Mesothelial cell of epicardium (in vitro differentiated cells): ENCODE measurements at places on chromosomes 2 and 18.

DNA sequence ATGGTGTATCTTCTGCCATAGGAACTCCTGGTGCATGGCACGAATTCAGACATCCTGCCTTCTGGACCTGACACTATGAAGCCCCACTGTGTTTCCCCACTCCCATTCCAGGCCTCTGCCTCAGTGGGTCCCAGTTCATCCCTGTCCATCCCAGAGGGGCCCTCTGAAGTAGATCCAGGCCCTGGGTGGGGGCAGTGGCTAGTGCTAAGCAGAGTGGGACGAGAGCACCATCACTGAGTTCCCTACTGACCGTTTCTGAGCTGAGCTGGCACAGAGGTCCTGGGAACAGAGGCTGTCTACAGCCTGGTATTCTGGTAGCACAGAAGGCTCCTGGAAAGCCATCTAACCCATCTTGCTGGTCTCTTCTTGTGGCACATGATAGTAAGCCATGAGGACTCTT, 54.0 kb downstream of the ATOH8 start:
- peak; percentile 20 for DNase-seq
- H3K4me3 ChIP-seq, result no peak overlapping the region
- no peaks in the 10 kb centered on the region for H3K36me3 ChIP-seq
- peaks cover 5% of the 10 kb centered on the region for H3K4me1 ChIP-seq

DNA sequence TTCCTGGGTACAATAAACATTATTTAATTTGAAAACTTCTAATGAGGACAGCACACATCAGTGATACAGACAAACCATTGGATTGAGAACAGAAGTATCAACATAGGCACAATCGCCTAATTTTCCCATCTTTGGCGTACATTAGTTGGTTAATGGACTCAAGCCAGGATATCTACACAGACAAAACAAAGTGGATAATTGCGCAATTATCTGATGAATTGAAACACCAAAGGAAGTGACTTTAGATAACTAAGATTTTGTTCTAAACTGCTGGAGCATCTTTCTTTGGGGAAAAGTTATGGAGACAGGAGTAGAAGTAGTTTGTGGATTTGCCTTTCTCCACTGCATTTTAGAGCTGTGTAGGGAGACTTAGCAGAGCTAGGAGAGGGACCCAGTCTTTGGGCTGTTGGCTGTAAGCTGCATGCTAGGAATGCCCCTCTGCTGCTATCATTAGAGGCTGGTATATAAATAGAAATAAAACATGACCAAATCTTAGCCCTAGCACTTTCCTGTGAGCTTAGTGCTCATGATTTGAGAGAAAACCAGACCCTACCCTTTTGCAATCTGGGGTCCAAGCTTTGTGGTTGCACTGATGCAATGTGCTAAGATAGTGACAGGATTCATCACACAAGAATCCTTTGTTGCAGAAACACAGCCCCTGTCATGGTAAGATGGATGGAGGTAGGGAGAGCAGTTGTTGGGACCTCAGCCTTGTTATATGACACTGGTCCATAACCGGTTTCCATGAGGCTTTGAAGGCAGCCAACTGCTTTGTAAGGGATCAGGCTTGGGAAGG, 264.5 kb upstream of the PIK3C3 start:
- no peak overlapping the region for H3K4me3 ChIP-seq
- H3K27me3 ChIP-seq, result no peaks in the 10 kb centered on the region
- H3K27ac ChIP-seq, result no peak overlapping the region
- no peaks in the 10 kb centered on the region for H3K36me3 ChIP-seq

DNA sequence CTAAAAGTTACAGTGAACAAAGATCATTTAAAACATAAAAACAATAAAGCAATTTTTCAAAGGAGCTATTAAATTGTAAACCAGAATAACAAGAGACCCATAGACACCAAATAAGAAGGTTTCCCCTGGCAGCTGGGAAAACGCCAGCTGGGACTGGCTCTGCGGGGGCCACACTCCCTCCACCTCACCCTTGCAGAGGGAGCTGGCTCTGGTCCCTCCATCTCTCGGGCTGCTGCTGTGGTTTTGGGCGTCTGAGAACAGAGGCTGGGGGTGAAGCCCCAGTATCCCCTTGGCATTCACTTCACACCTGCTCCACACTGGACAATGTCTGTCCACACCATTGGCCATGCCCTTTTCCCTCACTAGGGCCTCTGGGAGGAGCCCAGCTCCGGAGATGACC, 62.1 kb upstream of the OTOS start:
- no peak overlapping the region for H3K4me3 ChIP-seq
- DNase-seq, result no peak
- no peaks in the 10 kb centered on the region for H3K36me3 ChIP-seq
- no peak overlapping the region for H3K27ac ChIP-seq

GRCh38 chr2:219460424-219460926, 25.8 kb downstream of the SPEG start:
- H3K27me3 ChIP-seq, result no peaks in the 10 kb centered on the region
- peaks cover 12% of the 10 kb centered on the region for H3K36me3 ChIP-seq
- no peak for DNase-seq
- H3K27ac ChIP-seq, result peak overlapping the region; percentile 82

- H3K27me3 ChIP-seq, result peaks cover 4% of the 10 kb centered on the region
- H3K4me3 ChIP-seq, result no peak overlapping the region
- DNase-seq, result no peak
- H3K27ac ChIP-seq, result no peak overlapping the region
- no peaks in the 10 kb centered on the region for H3K36me3 ChIP-seq
- peaks cover 6% of the 10 kb centered on the region for H3K4me1 ChIP-seq
Observed at GRCh38 chr2:137333386-137334165, 568.2 kb downstream of the THSD7B start.

- no peak for DNase-seq
- H3K4me3 ChIP-seq, result no peak overlapping the region
- peaks cover 8% of the 10 kb centered on the region for H3K4me1 ChIP-seq
- H3K36me3 ChIP-seq, result peaks cover 37% of the 10 kb centered on the region
- H3K27ac ChIP-seq, result no peak overlapping the region
Observed at GRCh38 chr18:44709307-44710126, 28.8 kb downstream of the SETBP1 start.

DNA sequence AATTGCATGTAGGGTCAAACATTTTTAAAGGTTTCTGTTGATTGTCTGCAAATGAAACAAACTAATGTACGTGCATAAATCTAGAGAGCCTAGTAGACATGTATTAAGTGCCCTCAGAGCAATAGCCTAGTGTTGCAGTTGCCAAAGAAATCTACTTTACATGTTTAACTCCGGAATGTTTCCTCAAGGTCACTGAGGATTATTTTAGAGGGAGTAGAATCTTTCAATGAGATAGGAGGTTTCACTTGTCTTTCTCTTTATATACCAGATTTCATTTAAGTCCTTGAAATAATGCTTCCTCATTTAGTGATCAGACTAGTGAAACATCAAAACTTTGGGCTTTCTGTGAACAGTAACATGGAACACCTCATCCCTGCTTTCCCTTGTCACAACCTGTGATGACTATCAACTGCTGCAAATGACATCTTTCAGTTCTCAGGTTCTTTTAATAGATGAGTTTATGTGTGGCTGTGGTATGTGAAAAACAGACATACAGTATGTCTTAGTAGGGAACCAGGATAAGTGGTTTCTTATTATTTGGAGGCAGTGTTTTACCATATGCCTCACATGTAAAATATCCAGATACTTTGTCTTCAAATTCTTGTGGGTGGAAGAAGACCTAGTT, 5.5 kb downstream of the UBE2E3 start:
- H3K4me1 ChIP-seq, result peaks cover 52% of the 10 kb centered on the region
- H3K27me3 ChIP-seq, result no peaks in the 10 kb centered on the region
- no peak overlapping the region for H3K27ac ChIP-seq
- H3K4me3 ChIP-seq, result peak overlapping the region; percentile 13
- peaks cover 9% of the 10 kb centered on the region for H3K36me3 ChIP-seq

GRCh38 chr2:21358976-21359375, 235.2 kb downstream of the TDRD15 start:
- peaks cover 19% of the 10 kb centered on the region for H3K4me1 ChIP-seq
- H3K27ac ChIP-seq, result no peak overlapping the region
- no peaks in the 10 kb centered on the region for H3K27me3 ChIP-seq
- no peaks in the 10 kb centered on the region for H3K36me3 ChIP-seq
- H3K4me3 ChIP-seq, result no peak overlapping the region

DNA sequence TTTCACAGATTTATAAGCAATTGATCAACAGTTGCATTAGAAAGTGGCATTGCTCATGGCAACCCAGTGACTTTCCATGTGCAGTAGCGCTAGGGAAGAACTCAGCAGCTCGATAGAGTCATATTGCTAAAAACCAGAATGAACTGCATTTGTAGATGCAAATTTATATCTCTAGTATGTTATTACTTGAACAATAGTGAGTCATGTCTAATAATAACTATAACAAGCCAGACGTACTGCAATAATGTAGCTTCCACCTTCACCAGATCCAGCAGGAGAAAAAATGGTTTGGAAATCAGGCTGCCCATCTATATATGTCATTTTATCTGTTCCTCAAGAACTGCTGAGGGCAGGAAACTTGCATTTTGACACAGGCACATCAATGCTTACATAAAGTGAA, 66.5 kb upstream of the FIGN start:
- H3K4me3 ChIP-seq, result no peak overlapping the region
- H3K4me1 ChIP-seq, result peaks cover 38% of the 10 kb centered on the region
- no peak overlapping the region for H3K27ac ChIP-seq
- H3K36me3 ChIP-seq, result no peaks in the 10 kb centered on the region
- no peaks in the 10 kb centered on the region for H3K27me3 ChIP-seq

- H3K4me1 ChIP-seq, result no peaks in the 10 kb centered on the region
- H3K27ac ChIP-seq, result no peak overlapping the region
- H3K4me3 ChIP-seq, result no peak overlapping the region
- DNase-seq, result no peak
- H3K27me3 ChIP-seq, result no peaks in the 10 kb centered on the region
- H3K36me3 ChIP-seq, result peaks cover 8% of the 10 kb centered on the region
Observed at GRCh38 chr2:36886664-36887063, 79.7 kb downstream of the STRN start.
